ENCODE measurements at places on chromosomes 1 and 21. TPM values are rescaled to one million over a fixed set of nuclear protein-coding genes. Genes with fewer than 3 reads are reported as not detected.

GRCh38 chr1:88036345-88037014 lies 647.6 kb upstream of the PKN2 start:
- DNase-seq = no peak
- H3K36me3 ChIP-seq = no peaks in the 10 kb centered on the region
- H3K27ac ChIP-seq = no peak overlapping the region
- H3K4me3 ChIP-seq = no peak overlapping the region
- no peaks in the 10 kb centered on the region for H3K27me3 ChIP-seq

DNA sequence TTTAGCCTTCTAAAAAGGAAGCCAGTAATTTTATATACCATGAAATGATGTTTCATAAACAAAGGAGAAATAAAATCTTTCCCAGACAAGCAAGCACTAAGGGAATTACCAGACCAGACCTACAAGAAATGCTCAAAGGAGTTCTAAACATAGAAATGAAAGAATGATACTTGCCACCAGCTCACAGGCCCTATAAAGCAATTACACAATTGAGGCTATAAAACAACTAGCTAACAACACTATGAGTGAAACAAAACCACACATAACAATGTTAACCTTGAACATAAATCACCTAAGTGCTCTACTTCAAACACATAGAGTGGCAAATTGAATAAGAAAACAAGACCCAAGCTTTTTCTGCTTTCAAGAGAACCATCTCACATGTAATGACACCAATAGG lies 123.8 kb downstream of the BARHL2 start:
- no peaks in the 10 kb centered on the region for H3K36me3 ChIP-seq
- H3K4me1 ChIP-seq = no peaks in the 10 kb centered on the region
- DNase-seq = no peak
- H3K4me3 ChIP-seq = no peak overlapping the region
- no peaks in the 10 kb centered on the region for H3K27me3 ChIP-seq

DNA sequence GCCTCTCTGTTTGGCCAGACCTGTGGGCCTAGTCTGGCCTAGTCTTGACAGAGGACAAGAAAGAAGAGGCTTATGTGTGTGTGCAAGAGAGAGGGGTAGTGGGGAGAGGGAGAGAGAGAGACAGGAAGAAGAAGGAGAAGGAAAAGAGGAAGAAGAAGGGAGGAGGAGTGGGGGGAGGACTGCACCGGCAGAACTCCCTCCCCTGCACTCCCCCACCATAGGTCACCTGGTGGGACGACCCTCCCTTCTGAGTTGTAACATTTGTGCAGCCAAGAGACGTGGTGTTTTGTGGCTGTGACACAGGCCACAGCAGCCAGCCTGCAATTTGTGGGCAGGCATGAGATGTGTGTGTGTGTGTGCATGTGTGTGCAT lies 4.3 kb downstream of the INAVA start:
- H3K4me1 ChIP-seq = no peaks in the 10 kb centered on the region
- no peak overlapping the region for H3K27ac ChIP-seq
- H3K27me3 ChIP-seq = no peaks in the 10 kb centered on the region
- H3K4me3 ChIP-seq = no peak overlapping the region
- no peaks in the 10 kb centered on the region for H3K36me3 ChIP-seq
- no peak for DNase-seq

DNA sequence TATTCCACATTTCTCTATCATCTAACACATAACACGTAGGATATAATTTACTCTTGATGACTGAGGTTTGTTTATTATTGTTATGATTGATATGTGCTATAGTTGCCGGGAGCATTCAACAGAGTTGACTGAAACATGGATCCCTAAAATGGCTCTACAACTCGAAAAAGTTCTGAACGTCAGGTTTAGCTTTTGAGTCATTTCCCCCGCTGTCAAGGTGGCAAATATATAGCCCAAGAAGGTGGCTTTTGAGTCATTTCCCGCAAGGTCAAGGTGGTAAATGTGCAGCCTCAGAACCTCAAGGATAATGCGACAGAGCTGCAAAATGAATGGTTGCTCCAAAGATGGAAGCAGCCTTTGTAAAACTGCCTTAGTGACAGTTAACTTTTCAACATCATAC lies 104.0 kb downstream of the NIBAN1 start:
- H3K4me3 ChIP-seq = no peak overlapping the region
- H3K36me3 ChIP-seq = peaks cover 3% of the 10 kb centered on the region
- no peak overlapping the region for H3K27ac ChIP-seq
- DNase-seq = no peak

- no peak for DNase-seq
- H3K36me3 ChIP-seq = no peaks in the 10 kb centered on the region
- no peaks in the 10 kb centered on the region for H3K27me3 ChIP-seq
- H3K4me3 ChIP-seq = peak overlapping the region; percentile 55
These were observed 78.1 kb downstream of the DESI2 start for GRCh38 chr1:244730934-244731434.

- H3K27ac ChIP-seq = no peak overlapping the region
- H3K27me3 ChIP-seq = no peaks in the 10 kb centered on the region
- H3K4me1 ChIP-seq = no peaks in the 10 kb centered on the region
- H3K36me3 ChIP-seq = no peaks in the 10 kb centered on the region
- H3K4me3 ChIP-seq = no peak overlapping the region
- DNase-seq = no peak
These were observed 6.5 kb downstream of the TTLL10 start for GRCh38 chr1:1179983-1180861.

GRCh38 chr1:232292239-232292638 lies 337.7 kb downstream of the SIPA1L2 start:
- no peak for DNase-seq
- H3K27me3 ChIP-seq = no peaks in the 10 kb centered on the region
- no peak overlapping the region for H3K4me3 ChIP-seq

DNA sequence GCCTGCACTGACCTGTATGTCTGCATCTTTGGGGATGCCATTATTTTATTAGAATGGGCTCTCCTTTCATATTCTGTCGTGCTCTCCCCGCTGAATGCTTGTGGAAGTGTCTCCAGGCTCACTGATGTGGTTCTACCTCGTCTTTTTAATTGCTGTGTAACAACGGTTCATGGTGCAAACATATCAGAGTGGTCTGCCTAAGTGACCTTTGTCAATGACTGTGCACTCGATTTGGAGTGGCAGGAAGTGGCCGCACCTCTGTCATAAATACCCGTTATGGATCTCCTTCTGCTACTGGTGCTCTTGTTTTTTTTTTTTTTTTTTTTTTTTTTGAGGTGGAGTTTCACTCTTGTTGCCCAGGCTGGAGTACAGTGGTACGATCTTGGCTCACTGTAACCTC lies 38.3 kb downstream of the SPSB1 start:
- peaks cover 27% of the 10 kb centered on the region for H3K4me1 ChIP-seq
- no peaks in the 10 kb centered on the region for H3K27me3 ChIP-seq

DNA sequence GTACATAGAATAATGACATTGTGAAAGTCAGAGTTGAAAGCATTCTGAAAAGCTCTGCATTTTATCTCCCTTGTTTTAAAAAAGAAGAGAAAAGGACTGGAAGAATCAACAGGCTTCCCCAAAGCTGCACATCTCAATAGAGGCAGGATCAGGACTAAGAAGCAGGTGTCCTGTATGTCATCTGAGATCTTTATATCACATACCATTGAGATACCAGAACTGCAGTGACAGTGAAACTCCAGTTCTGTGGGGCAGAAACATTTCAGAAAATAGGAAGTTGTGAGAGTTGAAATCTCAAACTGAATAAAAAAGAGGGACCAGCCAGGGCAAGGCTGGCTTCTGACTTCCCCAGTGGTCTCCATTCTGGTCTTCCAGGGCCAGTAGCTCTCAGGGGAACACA lies 33.0 kb upstream of the SH2D1B start:
- no peaks in the 10 kb centered on the region for H3K4me1 ChIP-seq
- no peak for DNase-seq
- H3K36me3 ChIP-seq = no peaks in the 10 kb centered on the region
- no peaks in the 10 kb centered on the region for H3K27me3 ChIP-seq

- H3K4me1 ChIP-seq = no peaks in the 10 kb centered on the region
- H3K36me3 ChIP-seq = no peaks in the 10 kb centered on the region
- H3K27me3 ChIP-seq = no peaks in the 10 kb centered on the region
- DNase-seq = no peak
- no peak overlapping the region for H3K27ac ChIP-seq
- no peak overlapping the region for H3K4me3 ChIP-seq
These were observed 137.3 kb downstream of the PGBD5 start for GRCh38 chr1:230288641-230289349.

GRCh38 chr1:224786533-224787250 lies 142.8 kb upstream of the DNAH14 start:
- H3K4me3 ChIP-seq = no peak overlapping the region
- no peaks in the 10 kb centered on the region for H3K27me3 ChIP-seq
- no peak for DNase-seq
- H3K36me3 ChIP-seq = no peaks in the 10 kb centered on the region
- H3K4me1 ChIP-seq = no peaks in the 10 kb centered on the region
- no peak overlapping the region for H3K27ac ChIP-seq

DNA sequence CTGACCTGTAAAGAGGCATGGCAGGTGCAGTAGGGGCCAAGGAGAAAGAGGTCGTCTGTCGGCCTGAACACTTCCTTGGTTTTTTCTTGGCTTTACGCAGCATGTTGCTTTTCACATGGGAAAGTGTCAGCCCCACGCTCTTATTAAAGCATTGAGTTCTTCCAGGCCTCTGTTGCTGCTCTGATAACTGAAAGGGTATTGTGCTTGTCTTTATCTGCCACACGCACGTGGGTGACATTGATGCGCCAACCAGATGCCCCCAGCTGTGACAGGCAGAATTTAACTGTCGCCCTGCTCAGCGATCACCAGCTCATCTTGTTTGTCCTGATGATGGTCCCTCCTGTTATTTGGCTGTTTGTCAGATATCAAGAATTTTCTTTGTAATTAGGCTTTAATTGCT lies 76.5 kb downstream of the GALNT2 start:
- H3K4me1 ChIP-seq = peaks cover 16% of the 10 kb centered on the region
- H3K4me3 ChIP-seq = no peak overlapping the region
- H3K36me3 ChIP-seq = no peaks in the 10 kb centered on the region
- no peak for DNase-seq

DNA sequence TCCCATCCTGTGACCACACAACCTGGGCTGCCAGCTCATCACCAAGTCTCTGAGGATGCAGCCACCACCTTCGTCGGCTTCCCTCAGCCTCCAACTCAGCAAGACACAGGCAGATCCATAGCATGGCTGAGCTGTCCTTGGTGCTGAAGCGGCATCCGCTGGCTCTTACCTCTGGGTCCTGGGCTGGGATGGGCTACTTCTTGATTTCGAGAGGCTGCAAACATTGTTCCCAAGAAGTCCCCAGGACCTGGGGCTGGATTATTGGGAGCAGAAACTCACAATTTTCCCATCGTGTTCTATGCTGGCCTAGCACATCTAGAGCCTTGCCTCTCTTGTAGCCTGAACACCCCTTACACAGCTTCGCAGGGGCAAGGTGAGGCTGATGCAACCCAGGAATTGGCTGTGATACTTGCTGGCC lies 24.9 kb upstream of the C1QA start:
- H3K4me1 ChIP-seq = no peaks in the 10 kb centered on the region
- H3K36me3 ChIP-seq = no peaks in the 10 kb centered on the region
- no peak overlapping the region for H3K4me3 ChIP-seq
- DNase-seq = no peak
- H3K27me3 ChIP-seq = no peaks in the 10 kb centered on the region

- no peak for DNase-seq
- H3K27me3 ChIP-seq = no peaks in the 10 kb centered on the region
- H3K4me1 ChIP-seq = no peaks in the 10 kb centered on the region
- no peak overlapping the region for H3K4me3 ChIP-seq
- H3K27ac ChIP-seq = no peak overlapping the region
- no peaks in the 10 kb centered on the region for H3K36me3 ChIP-seq
These were observed 432.8 kb downstream of the MATN1 start for GRCh38 chr1:30290581-30290980.

GRCh38 chr21:31798842-31799704 lies 67.2 kb upstream of the SCAF4 start:
- H3K27me3 ChIP-seq = no peaks in the 10 kb centered on the region
- no peak for DNase-seq
- H3K4me1 ChIP-seq = no peaks in the 10 kb centered on the region

- H3K4me1 ChIP-seq = peaks cover 5% of the 10 kb centered on the region
- H3K27me3 ChIP-seq = no peaks in the 10 kb centered on the region
These were observed 140.0 kb downstream of the SLC45A1 start for GRCh38 chr1:8457760-8458381.

DNA sequence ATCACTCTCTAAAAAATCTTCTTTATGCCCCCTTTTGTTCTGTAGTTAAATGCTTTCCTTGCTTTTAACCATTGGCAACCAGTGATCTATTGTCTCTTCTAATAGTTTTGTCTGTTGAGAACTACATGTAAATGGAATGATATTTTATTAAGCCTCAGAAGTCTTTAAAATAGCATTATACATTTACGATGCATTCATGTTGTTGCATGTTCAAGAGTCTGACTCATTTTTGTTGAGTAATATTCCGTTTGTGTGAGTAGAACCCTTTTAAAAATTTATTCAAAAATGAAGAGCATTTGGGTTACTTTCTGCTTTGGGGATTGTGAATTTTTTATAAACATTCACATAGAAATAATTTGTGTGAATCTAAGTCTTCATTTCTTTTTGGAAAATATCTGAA lies 1352.9 kb downstream of the NCAM2 start:
- H3K27me3 ChIP-seq = no peaks in the 10 kb centered on the region
- no peaks in the 10 kb centered on the region for H3K36me3 ChIP-seq
- no peak overlapping the region for H3K27ac ChIP-seq

DNA sequence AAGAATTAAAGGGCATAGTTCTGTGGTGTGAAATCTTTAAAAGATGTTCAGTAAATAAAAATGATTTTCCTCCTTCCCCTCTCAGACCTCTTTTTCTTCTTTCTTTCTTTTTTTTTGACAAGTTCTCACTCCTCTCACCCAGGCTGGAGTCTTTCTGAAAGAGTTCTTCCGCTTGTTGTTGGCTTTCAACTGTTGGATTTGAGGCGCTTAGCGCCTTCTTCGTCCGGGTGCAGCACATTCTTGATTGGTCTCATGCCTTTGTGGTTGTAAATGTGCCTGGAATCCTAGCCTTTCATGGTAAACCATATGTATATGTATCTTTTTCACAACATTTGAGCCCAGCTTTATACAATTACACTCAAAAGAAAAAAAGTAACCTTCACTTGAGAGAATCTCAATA lies 980 bp upstream of the METTL18 start:
- no peak for DNase-seq
- H3K4me3 ChIP-seq = peak overlapping the region; percentile 55
- peaks cover 4% of the 10 kb centered on the region for H3K4me1 ChIP-seq
- H3K36me3 ChIP-seq = no peaks in the 10 kb centered on the region

- no peak overlapping the region for H3K4me3 ChIP-seq
- no peak overlapping the region for H3K27ac ChIP-seq
- no peaks in the 10 kb centered on the region for H3K36me3 ChIP-seq
- DNase-seq = no peak
- no peaks in the 10 kb centered on the region for H3K4me1 ChIP-seq
- no peaks in the 10 kb centered on the region for H3K27me3 ChIP-seq
These were observed 89.3 kb downstream of the LACTBL1 start for GRCh38 chr1:22883406-22883805.

Gene NGF
- total RNA-seq = 2.1 TPM

Gene GPX7
- total RNA-seq = 6.3 TPM

Gene NBPF20
- total RNA-seq = 2.0 TPM

Gene TRIM67
- not detected for total RNA-seq

Gene GSTM1
- 89.4 TPM for total RNA-seq

Gene PLA2G2D
- not detected for total RNA-seq

Gene FASLG
- not detected for total RNA-seq

Gene RNF115
- total RNA-seq = 16.5 TPM

Gene AQP10
- not detected for total RNA-seq

Gene SPRR4
- not detected for total RNA-seq

Gene HAO2
- total RNA-seq = not detected

Gene TBX19
- total RNA-seq = 0.64 TPM

Gene PDZK1IP1
- total RNA-seq = not detected

All from ascending aorta (tissue), 2 donors.